ENCODE measurements at places on chromosomes 12 and 14. TPM values are rescaled to one million over a fixed set of nuclear protein-coding genes. Genes with fewer than 3 reads are reported as not detected.
A peak's percentile ranks its signal among the peaks of the same experiment; 100 is the strongest.

DNA sequence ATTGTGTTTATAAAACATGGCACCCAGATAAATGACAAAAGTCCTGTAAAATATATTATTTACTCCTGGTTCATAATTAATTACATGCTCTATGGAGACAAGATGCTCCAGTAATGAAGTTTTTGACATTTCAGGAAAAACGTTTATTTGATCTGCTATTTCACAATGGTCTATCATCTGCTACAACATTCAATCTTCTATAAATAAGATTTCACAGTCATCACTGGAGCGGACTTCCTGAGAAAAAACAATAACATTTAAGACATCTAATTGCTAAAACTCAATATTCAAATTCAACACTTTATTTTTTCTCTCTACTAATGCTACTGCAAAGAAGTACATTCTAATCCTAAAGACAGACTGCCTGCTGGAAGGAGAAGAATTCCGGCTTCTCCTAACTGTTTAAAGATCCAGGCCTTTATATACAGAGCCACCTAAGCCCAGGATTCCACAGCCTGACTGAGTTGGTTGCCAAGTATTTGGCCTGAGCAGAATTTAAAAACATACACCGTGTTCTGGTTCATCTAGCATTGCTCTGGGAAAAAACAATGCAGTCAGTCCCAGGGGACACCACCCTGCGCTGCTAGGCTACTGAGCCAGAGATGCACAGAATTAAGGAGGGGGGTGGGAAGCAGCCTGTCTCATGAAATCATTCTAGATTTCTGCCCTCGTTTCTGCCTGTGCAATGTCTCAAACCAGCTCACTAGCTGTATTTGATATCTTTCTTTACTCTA is 58.0 kb downstream of the TMTC1 start:
- no peaks in the 10 kb centered on the region for H3K4me1 ChIP-seq
- H3K36me3 ChIP-seq = no peaks in the 10 kb centered on the region
- no peak overlapping the region for H3K4me3 ChIP-seq
- H3K27ac ChIP-seq = no peak overlapping the region
- no peaks in the 10 kb centered on the region for H3K27me3 ChIP-seq

GRCh38 chr14:99544991-99545390 is 59.0 kb downstream of the CCDC85C start:
- H3K36me3 ChIP-seq = no peaks in the 10 kb centered on the region
- H3K27me3 ChIP-seq = no peaks in the 10 kb centered on the region

The NINJ2 gene
- total RNA-seq = 5.2 TPM

The DHRS7 gene
- 18.2 TPM for total RNA-seq

DNA sequence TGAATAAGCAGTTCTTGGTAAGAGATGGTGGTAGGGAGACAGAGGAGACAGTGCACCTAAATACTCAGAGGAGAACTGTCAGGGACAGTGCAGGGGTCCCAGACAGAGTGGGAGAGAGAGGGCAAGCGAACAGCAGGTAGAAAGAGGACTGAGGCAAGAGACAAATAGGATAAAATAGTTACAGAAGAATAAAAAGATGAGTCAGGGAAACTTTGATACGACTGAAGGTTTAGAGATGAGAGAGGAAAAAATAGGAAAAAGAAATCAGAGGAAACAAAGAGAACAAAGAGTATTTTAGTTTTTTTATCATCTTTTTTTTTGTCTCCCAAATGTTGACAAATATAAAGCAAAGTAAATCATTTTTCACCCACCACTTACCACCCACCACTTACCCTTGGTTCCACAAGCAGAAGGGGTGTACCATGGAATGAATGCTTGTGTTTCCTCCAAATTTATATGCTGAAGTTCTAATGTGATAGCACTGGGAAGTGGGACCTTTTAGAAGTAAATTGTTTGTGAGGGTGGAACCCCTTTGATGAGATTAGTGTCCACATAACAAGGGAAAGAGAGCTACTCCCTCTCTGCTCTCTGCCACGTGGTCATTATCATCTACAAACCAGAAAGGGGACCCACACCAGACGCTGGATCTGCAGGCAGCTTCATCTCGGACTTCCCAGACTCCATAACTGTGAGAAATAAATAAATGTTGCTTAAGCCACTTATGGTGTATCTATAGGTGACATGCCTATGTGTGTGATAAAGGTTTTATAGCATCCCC is 292.1 kb downstream of the BTG1 start:
- DNase-seq = no peak
- no peaks in the 10 kb centered on the region for H3K27me3 ChIP-seq
- no peaks in the 10 kb centered on the region for H3K4me1 ChIP-seq
- H3K36me3 ChIP-seq = no peaks in the 10 kb centered on the region

The MYF6 gene
- not detected for total RNA-seq

DNA sequence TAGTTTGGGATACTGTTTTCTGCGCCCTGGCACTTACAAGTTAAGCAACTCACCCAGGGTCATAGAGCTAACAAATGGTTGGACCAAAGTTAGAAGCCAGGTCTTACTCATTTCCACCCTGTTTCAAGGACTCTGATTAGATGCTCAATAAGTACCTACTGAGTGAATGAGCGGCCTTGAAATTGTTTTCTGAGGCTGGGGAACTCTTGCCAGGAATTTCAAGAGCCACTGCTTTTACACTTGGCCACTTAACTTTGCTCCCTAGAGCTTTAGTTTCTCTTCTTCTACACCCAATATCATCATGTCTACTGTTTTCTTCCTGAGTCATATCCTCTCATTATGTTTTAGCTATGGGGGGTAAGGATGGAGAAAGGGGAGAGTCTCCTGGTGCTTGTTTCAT is 431.6 kb downstream of the ZFP36L1 start:
- no peaks in the 10 kb centered on the region for H3K27me3 ChIP-seq
- H3K4me1 ChIP-seq = peaks cover 9% of the 10 kb centered on the region
- no peak overlapping the region for H3K4me3 ChIP-seq
- peak overlapping the region; percentile 61 for H3K27ac ChIP-seq
- no peaks in the 10 kb centered on the region for H3K36me3 ChIP-seq
- no peak for DNase-seq

DNA sequence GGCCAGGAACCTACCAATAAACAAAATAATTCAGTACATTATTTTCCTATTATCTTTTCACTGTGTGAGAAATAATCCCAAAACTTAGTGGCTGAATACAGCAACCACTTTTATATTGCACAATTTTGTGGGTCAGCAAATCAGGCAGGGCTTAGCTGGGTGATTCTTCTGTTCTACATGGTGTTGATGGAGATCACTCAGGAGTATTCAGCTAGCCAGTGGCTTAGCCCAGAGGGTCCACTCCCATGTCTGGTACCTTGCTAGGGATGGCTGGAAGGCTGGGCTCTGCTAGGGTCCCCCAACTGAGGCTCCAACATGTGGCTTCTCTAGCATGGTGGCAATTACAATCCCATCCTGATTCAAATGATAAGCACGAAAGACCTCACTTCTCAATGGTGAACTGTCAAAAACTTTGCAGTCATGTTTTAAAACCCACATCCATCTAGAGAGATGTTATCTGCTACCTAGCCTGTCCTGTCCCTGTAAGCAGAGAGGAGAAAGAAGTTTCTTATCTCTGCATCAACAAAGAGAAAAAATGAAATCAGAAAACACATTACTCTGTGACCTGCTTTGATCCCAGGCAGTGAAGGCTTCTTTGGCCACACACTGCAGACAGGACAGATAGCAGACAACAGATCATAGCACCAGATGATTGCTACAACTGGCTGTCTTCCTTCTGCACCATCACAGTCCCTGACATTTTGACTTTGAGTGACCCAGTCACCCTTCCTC is 51.0 kb upstream of the MYL2 start:
- no peaks in the 10 kb centered on the region for H3K4me1 ChIP-seq
- H3K27me3 ChIP-seq = no peaks in the 10 kb centered on the region
- H3K4me3 ChIP-seq = no peak overlapping the region
- H3K36me3 ChIP-seq = no peaks in the 10 kb centered on the region
- DNase-seq = no peak

The GPN3 gene
- 4.0 TPM for total RNA-seq

The CRIP1 gene
- total RNA-seq = 33.8 TPM

DNA sequence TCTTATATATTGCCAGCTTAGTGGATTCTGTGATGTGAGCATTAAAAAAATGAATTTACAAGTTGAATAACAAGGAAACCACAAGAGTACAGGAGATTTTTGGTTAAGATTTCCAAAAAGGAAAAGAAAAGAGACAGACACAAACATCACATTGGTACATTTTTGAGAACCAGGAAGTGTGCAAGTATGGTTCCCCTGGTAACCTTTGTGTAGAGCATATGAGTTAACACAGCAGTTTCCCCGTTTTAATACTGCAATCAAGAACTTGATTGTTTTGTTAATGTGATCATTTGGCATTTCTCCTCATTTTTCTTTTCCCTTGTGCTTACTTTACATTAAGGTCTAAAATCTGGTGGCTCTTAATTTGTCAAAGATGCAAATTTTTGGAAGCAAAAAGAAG is 490.4 kb upstream of the ATP2B1 start:
- no peaks in the 10 kb centered on the region for H3K27me3 ChIP-seq
- H3K4me1 ChIP-seq = no peaks in the 10 kb centered on the region
- H3K4me3 ChIP-seq = no peak overlapping the region
- no peak for DNase-seq
- H3K36me3 ChIP-seq = no peaks in the 10 kb centered on the region

- H3K36me3 ChIP-seq = no peaks in the 10 kb centered on the region
- no peak for DNase-seq
- H3K27ac ChIP-seq = no peak overlapping the region
Observed at GRCh38 chr12:45697371-45697770, 32.1 kb upstream of the ARID2 start.

GRCh38 chr12:59787610-59788009 is 191.8 kb downstream of the SLC16A7 start:
- H3K4me1 ChIP-seq = no peaks in the 10 kb centered on the region
- no peaks in the 10 kb centered on the region for H3K27me3 ChIP-seq
- no peaks in the 10 kb centered on the region for H3K36me3 ChIP-seq
- no peak for DNase-seq
- no peak overlapping the region for H3K4me3 ChIP-seq

The CACNA2D4 gene
- 19.3 TPM for total RNA-seq

The MGP gene
- 116 TPM for total RNA-seq

The P2RX7 gene
- total RNA-seq = 1.0 TPM

DNA sequence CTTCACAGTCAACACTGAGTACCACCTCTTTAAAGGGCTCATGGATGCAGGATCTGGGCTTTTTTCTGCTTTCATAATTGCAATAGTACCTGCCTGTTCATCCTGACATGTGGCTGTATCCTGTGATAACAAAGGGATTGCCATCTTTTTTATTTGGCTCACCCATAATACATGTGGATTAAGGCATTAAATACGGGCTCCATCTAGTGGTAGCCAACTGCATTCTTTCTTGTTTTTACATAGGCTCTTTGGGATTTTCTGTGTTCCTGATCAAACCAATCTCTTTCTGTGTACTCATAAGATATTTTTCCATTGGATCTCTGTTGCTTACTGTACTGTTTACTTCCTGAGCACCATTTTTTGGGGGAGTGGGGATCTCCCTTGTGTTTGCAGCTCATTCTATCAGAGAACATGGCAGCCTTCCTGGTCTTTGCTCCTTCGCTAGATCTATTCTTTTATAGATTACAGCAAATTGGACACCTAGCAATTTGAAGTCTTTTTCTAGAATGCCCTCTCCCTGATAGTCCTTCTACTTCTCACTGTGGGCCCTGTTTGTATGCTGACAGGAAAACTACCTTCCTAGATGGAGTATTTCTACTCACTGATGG is 723.4 kb upstream of the MDGA2 start:
- no peaks in the 10 kb centered on the region for H3K4me1 ChIP-seq
- H3K27ac ChIP-seq = no peak overlapping the region
- H3K36me3 ChIP-seq = no peaks in the 10 kb centered on the region
- DNase-seq = no peak
- H3K4me3 ChIP-seq = no peak overlapping the region

GRCh38 chr12:105457026-105457425 is 126.5 kb downstream of the C12orf75 start:
- no peak overlapping the region for H3K4me3 ChIP-seq
- H3K36me3 ChIP-seq = no peaks in the 10 kb centered on the region
- no peak overlapping the region for H3K27ac ChIP-seq
- no peaks in the 10 kb centered on the region for H3K27me3 ChIP-seq
- H3K4me1 ChIP-seq = no peaks in the 10 kb centered on the region

GRCh38 chr12:125470838-125471783 is 405.9 kb downstream of the AACS start:
- H3K27ac ChIP-seq = no peak overlapping the region
- DNase-seq = no peak
- no peaks in the 10 kb centered on the region for H3K27me3 ChIP-seq

The DLGAP5 gene
- total RNA-seq = 9.9 TPM

DNA sequence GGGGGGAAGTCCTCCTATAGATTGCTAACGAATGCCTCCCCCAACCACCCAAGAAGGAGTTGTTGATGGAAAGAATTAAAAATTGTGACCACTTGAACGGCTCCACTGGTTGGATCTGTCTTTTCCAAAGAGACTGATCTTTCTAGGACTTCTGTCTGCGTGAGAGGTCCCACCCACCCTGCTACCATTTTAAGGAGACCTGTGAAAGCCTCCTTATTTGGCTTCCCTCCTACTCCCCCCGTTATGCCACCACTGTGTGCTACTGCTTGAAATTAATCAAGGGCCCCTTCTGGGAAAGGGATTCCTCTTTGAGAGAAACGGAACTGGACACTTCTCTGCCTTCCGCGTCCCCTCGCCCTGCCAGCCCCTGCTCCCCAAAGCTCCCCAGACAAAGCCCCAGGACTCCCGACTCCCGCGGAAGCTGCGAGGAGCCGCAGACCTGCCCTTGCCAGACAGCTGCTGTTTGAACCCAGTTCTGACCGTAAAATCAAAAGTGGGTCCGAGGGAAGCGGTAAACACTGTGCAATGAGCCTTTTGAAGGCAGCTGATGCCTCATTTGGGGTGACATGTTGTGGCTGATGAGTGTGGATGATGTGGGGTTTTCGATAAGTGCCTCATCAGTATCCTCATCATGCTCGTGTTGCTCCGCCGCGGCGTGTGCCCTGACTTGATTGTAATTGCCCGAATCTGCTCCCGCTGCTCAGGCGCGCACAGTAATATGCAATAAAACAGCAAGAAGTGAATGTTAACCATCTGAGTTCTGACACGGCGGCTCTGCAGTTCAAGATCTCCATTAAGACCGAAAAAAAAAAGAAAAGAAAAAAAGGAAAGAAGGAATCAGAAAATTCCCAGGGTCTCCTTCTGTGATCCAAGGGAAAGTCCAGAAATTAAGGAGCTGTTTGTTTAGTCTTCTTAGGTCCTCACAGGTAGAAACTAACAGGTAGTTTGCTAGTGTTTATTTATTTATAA is 48.2 kb downstream of the MBIP start:
- H3K27me3 ChIP-seq = no peaks in the 10 kb centered on the region
- peak overlapping the region; percentile 41 for H3K4me3 ChIP-seq
- no peak for DNase-seq
- H3K4me1 ChIP-seq = no peaks in the 10 kb centered on the region

The TAS2R43 gene
- total RNA-seq = 6.7 TPM

The INHBC gene
- total RNA-seq = not detected

GRCh38 chr14:73526036-73526984 is 10.6 kb upstream of the ACOT1 start:
- no peaks in the 10 kb centered on the region for H3K36me3 ChIP-seq
- no peak for DNase-seq
- H3K27me3 ChIP-seq = no peaks in the 10 kb centered on the region
- no peaks in the 10 kb centered on the region for H3K4me1 ChIP-seq
- H3K4me3 ChIP-seq = no peak overlapping the region
- no peak overlapping the region for H3K27ac ChIP-seq

GRCh38 chr12:110224379-110225304 is 56.4 kb upstream of the ATP2A2 start:
- no peaks in the 10 kb centered on the region for H3K36me3 ChIP-seq
- no peaks in the 10 kb centered on the region for H3K27me3 ChIP-seq
- DNase-seq = no peak
- H3K4me1 ChIP-seq = no peaks in the 10 kb centered on the region
- no peak overlapping the region for H3K4me3 ChIP-seq

Measured in Peyer's patch (tissue), 4 donors.